ENCODE measurements at places on chromosomes 12 and 14. TPM values are rescaled to one million over a fixed set of nuclear protein-coding genes. Genes with fewer than 3 reads are reported as not detected.

DNA sequence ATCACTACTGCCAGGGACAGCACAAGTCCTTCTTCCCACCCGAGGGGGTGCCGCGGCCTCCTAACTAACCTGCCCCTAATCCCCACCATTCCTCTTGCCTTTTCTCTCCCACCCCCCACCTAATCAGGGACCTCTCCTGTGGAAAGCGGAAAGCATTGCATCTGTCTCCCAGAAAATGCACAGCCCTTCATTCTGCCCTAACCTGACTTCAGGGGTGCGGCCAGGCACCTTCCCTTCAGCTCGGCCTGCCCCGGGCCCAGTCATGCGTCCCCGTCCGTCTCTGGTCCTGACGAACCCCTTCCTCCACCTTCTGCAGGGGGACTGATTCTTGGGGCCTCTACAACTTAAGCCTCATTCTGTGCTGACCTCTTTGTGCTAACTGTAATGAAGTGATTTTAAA, 43.9 kb upstream of the TRAF3 start:
- no peak for DNase-seq

GRCh38 chr12:111798182-111798581, 31.4 kb downstream of the ALDH2 start:
- DNase-seq, result no peak

GRCh38 chr12:131900397-131900796, 6.0 kb downstream of the ULK1 start:
- no peak for DNase-seq

RTN1 gene
- total RNA-seq, result 0.27 TPM

DNA sequence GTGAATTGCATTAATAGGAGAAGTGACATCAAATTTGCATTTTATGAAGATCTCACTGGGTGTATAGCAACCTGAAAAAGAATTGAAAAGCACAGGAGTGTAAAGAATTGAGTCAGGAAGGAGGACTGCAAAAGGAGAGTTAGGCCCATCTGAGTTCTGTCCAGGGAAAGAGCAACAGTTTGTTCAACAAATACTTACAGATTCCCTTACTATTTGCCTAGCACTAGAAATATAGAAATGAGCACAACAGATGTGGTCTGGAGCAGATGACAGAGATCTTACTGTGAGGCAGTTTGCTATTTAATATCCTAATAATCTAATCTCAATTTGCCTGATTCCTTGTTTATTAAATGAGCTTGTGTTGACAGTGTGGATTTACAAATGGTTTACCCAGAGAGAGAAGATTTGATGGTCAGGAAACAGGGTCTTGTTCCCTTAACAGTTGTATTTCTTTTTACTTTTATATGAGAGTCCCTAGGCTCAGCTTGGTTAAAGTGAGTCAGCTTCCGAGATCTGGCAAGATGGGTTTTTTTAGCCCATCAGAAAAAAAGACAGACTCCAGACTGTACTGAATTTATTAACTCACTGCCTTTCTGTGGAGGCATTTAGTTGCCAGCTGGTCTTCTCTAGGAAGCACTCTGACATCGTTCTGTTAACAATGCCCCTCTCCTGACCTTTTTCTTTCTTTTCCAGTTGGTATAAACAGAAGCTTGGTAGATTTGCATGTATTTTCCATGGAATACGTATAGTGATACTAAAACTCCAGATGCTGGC, 229.7 kb downstream of the TTC6 start:
- DNase-seq, result no peak

DNA sequence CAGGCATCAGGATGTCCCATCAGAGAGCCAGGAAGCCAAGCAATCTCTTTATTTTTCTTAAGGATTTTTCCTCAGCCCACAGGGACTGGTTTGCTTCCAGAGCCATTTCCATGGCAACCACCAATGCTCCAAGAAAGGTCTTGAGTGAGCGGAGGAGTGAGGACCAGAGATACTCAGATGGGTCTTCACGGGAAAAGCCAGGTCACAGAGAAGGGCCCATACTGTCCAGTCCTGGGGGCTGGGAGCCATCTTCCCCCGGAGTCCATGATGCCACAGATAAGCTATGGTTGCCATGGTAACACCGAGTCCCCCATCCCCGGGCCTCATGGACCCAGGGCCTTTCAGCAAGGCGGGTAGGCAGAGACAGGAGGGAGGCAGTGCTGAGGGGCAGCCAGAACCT, 28.6 kb downstream of the CMKLR1 start:
- no peak for DNase-seq

GRCh38 chr12:58481811-58482210, 438.5 kb downstream of the LRIG3 start:
- no peak for DNase-seq

- DNase-seq, result no peak
Measured at GRCh38 chr14:99207456-99207855, 64.5 kb downstream of the BCL11B start.

DNA sequence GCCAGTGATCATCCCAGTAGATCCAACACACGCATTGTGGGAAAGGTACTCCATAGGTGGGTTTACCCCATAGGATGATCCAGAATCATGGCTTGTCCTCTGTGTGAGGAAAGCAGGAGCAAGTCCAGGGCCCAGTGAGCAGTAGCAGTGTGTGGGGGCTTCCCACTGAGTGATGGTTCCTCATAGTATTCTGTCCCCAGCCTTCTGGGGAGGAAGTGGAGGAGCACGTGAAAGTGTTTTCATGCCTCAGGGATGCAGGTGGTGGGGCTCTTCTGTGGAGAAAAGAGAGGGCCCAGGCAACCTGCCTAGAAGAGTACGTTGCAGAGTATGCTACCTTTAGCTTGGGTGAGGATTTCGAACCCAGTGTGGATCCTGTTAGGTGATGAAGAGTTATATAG, 56.5 kb downstream of the SUSD6 start:
- DNase-seq, result no peak

GRCh38 chr12:67942724-67943123, 46.5 kb upstream of the IFNG-AS1 start:
- DNase-seq, result no peak

ZNF705A gene
- total RNA-seq, result not detected

- DNase-seq, result peak; percentile 61
Measured at GRCh38 chr12:121776190-121777098, 17.0 kb downstream of the RHOF start.

- DNase-seq, result no peak
Measured at GRCh38 chr14:49280566-49280965, 305.6 kb downstream of the RPS29 start.

HIP1R gene
- total RNA-seq, result 11.2 TPM

- no peak for DNase-seq
Measured at GRCh38 chr14:78107166-78107565, 63.0 kb upstream of the NRXN3 start.

RAPGEF3 gene
- total RNA-seq, result 16.6 TPM

DNA sequence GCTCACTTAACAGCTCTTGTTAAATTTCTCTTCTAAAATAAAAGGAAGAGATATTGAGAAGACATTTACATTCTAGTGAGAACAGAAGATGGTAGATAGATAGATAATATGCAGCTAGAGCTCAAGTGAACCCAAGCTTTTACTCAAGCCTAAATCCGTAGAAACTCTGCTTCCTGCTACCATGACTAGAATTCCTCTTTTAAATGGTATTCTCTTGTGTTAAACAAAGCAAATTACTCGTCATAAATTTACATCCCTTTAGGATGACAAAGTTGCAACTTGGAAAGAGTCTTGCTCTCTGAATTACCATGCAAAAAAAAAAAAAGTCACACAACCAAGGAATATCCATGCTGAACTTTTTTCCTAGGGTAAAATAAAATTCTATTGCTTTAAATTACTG, 160.7 kb upstream of the LRFN5 start:
- no peak for DNase-seq

GRCh38 chr12:51071663-51072062, 11.7 kb downstream of the CSRNP2 start:
- DNase-seq, result no peak

GRCh38 chr14:94125659-94126418, 3.6 kb downstream of the IFI27L2 start:
- no peak for DNase-seq

AJUBA gene
- total RNA-seq, result 47.6 TPM
